ENCODE measurements at places on chromosomes 1 and 21. TPM values are rescaled to one million over a fixed set of nuclear protein-coding genes. Genes with fewer than 3 reads are reported as not detected.

The OR10Z1 gene
- 0.03 TPM for polyA plus RNA-seq

The TTLL7 gene
- polyA plus RNA-seq = 4.4 TPM

The SSX2IP gene
- 38.3 TPM for polyA plus RNA-seq

GRCh38 chr1:916173-917075 is 7.3 kb upstream of the SAMD11 start:
- DNase-seq = no peak

- DNase-seq = no peak
Observed at GRCh38 chr1:40799351-40799867, 15.8 kb downstream of the KCNQ4 start.

GRCh38 chr1:145729666-145730436 is 10.6 kb downstream of the CD160 start:
- no peak for DNase-seq

- DNase-seq = no peak
Observed at GRCh38 chr1:171563675-171564074, 58.4 kb upstream of the MYOCOS start.

DNA sequence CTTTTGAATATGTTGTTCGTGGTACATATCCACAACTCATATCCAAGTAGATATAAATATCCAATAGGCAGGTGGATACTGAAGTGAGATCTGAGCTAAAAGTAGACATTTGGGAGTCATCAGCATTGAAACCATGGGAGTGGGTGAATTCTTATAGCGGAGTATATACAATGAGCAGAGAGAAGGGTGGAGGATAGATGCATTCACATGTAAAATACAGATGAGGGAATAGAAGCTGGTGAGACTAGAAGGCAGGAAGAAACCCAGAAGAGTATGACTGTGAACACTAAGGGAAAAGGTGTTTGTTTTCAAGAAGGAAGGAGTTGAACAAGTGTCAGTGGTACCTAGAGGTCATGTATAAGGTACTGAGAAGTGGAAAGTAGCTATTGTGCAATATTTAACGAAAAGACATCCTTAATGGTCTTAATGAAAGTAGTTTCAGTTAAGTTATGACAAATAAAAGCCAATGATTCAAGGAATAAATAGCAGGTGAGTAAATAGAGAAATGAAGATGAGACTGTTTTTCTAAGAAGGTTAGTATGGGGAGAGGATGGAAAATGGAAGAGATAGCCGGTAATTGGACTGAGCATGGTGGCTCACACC is 181.6 kb upstream of the CACYBP start:
- DNase-seq = no peak
